MCF 10A (cell line): ENCODE measurements at places on chromosomes 6 and 20. TPM values are rescaled to one million over a fixed set of nuclear protein-coding genes. Genes with fewer than 3 reads are reported as not detected.

GRCh38 chr20:21232546-21233280, 70.4 kb upstream of the XRN2 start:
- no peak for DNase-seq

SLC52A3 gene
- 0.14 and 0.17 TPM in 2 replicates for total RNA-seq

- no peak for DNase-seq
These were observed 116.0 kb downstream of the TRMT11 start for GRCh38 chr6:126102358-126102757.

KCNK5 gene
- 1.3 and 2.6 TPM in 2 replicates for total RNA-seq

GRCh38 chr6:138155443-138155842, 6.3 kb upstream of the ARFGEF3 start:
- no peak for DNase-seq
